ENCODE measurements at places on chromosomes 5 and 9. TPM values are rescaled to one million over a fixed set of nuclear protein-coding genes. Genes with fewer than 3 reads are reported as not detected.

- DNase-seq: no peak
Observed at GRCh38 chr5:175629261-175629660, 28.6 kb upstream of the HRH2 start.

- no peak for DNase-seq
Observed at GRCh38 chr5:170329524-170329923, 31.9 kb upstream of the LCP2 start.

DNA sequence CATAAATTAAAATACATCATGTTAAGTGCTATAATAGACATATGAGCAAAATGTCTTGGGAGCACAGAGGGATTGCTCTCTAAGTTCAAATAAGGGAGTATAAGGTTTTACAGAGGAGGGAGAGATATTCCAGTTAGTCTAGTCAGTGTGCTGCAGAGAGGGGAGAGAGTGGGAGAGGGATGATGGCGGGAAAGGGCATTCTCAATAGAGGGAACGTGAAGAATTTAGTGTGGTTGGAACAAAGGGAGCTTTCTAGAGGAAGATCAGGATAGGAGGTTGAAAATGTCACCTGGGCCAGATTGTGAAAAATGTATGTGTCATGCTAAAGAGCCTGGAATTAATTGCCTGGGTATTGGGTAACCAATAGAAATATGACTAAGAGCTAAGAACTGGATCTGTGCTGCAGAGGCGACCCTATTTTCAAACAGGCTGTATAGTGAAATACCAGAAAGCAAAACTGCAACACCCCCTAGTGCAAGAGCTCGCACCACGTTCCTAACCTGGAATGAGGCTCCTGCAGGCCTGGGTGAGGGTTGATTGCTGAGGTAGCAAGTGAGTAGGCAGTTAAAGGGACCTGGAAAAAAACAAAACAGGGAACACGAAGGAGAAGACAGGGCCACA is 791.8 kb upstream of the C9orf72 start:
- no peak for DNase-seq

DNA sequence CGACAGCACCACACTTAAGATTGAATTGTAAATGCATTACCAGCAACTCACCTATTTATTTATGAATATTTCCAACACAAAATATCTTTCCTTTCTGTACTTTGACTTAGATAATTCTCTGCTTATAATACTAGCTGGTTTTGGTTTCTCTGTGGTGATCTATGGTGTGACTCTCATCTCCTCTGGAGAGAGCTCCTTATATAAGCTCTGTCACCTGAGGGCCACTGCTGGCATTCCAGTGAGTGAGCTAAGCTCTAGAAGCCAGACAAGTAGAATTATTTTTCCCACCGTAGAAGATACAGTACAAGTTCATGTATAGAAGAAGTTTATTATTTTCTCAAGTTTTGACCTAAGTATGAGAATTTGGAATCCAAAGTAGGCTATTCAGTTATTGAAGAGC is 111.5 kb downstream of the CDC42SE2 start:
- no peak for DNase-seq

GRCh38 chr9:76868897-76869296 is 37.0 kb downstream of the PRUNE2 start:
- no peak for DNase-seq

GRCh38 chr5:122435761-122436160 is 123.7 kb downstream of the SNCAIP start:
- no peak for DNase-seq

- no peak for DNase-seq
Observed at GRCh38 chr5:77210091-77210963, at the start of gene PDE8B. TSS of gene PDE8B (plus strand) at chr5:77210680. CDS start at chr5:77210926, 246 bp downstream.

The PCDHB10 gene
- total RNA-seq: 17.7 TPM

The SLC34A3 gene
- total RNA-seq: not detected

The RNF183 gene
- total RNA-seq: not detected
